Activated T-helper 17 cell treated with anti-CD3 and anti-CD28 coated beads, Interleukin-2, amount 50 U/mL, for 72 hours (primary cell): ENCODE measurements at places on chromosomes 2 and 18.
A peak's percentile ranks its signal among the peaks of the same experiment; 100 is the strongest.

GRCh38 chr2:42132191-42132965 lies 36.8 kb upstream of the EML4 start:
- ATAC-seq: peak; percentile 21

DNA sequence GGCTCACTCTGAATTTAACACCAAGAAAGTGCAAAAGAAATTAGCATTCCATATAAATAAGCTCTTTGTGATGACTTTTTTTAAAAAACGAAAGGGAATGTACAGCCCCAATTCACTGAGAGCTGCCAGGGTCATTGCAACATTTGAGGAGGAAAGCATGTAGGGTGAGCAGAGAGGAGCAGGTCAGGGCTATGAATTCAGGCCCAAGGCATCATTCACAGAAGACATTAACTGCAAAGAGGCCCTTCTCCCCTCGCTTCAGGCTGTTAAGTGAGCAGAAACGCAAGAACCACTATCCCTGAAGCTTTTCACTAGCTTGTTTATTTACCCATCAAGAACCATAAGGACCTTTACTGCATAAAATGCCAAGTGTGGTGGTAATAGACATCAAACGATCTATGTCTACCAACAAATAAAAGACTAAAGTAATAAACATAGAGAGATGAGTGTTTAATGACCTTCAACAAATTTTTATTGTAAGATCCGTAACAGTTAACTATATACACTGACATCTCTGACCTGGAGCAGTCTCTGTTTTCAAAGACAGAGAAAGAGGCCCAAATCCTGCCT lies 333.1 kb upstream of the HNRNPA3 start:
- ATAC-seq: no peak

- ATAC-seq: peak; percentile 79
These were observed 9.0 kb downstream of the SERTAD2 start for GRCh38 chr2:64644458-64645382.

- ATAC-seq: no peak
These were observed 18.3 kb upstream of the ITGA6 start for GRCh38 chr2:172409042-172409441.

DNA sequence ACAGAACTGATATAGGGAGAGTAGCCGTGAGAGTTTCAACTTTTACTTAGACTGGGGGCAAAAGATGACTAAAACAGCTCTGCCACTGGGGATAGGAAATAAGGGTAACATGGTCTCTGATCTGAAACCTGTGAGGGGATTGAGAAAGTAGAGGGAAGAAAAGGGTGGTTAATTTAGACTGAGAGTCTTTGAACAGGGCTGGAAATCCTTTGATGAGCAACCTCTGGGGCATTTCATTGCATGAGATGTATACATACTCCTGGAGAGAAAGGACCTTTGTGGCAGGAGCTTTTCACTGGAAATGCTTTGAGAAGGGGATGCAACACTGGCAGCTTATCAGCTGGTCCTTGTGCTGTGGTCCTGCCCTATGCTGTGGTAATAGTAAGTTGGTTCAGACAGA lies 9.4 kb downstream of the GALNT1 start:
- no peak for ATAC-seq

GRCh38 chr2:99834426-99834825 lies 308.0 kb downstream of the AFF3 start:
- ATAC-seq: no peak

- ATAC-seq: no peak
These were observed 34.0 kb downstream of the KANSL3 start for GRCh38 chr2:96604104-96604503.

GRCh38 chr2:234680688-234681619 lies 184.1 kb upstream of the ARL4C start:
- no peak for ATAC-seq

DNA sequence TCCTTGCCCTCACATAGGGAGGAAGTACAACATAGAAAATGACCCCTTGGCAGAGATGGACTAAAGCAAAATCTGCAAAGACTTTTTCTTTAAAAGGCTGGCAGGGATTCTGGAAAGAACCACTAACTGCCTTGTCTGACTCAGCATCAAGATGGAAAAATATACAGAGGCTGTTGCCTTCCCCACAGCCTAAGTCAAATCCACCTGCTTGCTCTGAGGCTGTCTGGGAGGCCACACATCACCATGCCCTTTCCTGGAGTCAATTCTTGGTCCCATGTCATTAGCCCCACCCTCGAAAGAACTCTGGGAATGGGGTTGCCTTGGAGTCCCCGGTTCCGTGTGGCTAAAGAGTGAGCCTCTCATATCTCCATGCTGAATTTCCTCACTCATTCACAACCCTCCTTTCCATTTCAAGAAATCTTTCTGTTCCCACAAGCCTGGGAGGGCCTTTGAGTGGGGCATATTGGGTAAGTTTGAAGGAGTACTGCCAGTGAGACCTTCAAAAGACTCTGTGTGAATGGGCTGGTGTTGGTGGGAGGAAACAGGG lies 39.4 kb downstream of the BMP10 start:
- peak; percentile 30 for ATAC-seq

DNA sequence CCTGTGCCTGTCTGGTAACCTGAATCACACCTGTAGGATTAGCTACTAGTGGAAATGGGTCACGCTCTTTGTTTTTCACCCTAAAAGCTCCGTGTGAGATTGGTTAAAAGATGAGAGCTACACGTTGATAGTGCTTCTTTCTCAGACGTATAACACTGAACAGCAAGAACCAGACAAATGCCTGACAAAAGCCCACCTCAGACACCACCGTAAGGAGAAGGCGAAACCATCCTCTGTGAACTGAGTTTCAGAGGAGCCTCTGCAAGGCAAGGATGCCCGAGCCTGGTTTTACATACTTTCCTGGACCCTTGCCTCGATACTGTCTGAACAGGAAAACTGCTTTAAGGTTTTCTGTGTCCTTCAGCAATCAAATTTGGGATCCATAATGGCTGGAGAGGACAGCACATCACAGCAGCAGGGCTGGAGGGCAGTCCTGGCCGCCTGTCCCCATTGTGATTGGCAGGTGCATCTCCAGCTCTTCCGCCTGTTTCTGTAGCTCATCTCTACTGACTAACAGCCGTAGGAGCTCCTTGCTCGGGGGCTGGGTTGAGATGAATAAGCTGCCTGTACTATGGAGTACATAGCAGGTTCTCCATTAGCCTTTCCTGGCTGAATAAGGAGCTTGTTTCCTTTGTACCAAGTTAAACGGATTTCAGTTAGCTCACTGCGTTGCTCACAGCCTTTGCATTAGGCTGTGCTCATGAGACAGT lies 155.5 kb downstream of the MYT1L start:
- ATAC-seq: no peak

- peak; percentile 3 for ATAC-seq
These were observed 60.5 kb upstream of the TEX51 start for GRCh38 chr2:126837966-126838715.

DNA sequence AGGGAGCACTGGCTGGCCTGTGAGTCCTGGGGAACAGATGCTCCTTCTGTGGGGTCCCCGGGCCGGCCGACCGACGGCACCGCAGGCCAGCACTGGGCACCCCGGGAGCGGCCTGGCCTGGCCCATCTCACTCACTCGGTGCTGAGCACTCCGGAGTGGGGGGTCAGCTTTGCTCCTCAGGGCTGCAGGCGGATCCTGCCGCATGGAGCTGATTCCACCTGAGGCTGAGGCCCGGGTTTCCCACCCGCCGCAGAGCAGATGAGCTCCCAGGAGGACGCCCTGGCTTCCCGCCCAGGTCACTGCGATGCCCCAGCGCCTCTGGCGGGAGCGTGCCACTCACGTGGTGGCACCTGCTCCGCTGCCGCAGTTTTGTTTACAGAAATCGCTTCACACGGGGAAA lies 418.6 kb downstream of the GALR1 start:
- ATAC-seq: no peak

DNA sequence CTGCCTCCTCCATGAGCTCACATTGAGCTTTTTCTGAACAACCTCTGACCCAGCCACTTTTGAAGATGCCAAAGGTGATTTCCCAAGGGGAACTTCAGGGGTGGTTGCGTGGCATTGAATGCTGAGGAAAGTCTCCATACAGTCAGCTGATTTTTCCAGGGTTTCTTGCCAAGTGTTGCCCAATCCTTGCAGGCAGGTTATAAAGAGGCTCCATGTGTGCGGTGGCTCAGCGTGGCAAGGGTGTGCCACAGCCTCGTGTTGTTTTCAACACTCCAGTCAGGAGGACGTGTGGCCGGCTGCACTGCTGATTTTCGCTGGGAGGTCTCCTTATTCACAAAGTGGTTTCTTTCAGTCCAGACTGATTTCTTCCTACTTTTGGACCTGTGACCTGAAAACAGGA lies 81.4 kb upstream of the GATA6 start:
- no peak for ATAC-seq

DNA sequence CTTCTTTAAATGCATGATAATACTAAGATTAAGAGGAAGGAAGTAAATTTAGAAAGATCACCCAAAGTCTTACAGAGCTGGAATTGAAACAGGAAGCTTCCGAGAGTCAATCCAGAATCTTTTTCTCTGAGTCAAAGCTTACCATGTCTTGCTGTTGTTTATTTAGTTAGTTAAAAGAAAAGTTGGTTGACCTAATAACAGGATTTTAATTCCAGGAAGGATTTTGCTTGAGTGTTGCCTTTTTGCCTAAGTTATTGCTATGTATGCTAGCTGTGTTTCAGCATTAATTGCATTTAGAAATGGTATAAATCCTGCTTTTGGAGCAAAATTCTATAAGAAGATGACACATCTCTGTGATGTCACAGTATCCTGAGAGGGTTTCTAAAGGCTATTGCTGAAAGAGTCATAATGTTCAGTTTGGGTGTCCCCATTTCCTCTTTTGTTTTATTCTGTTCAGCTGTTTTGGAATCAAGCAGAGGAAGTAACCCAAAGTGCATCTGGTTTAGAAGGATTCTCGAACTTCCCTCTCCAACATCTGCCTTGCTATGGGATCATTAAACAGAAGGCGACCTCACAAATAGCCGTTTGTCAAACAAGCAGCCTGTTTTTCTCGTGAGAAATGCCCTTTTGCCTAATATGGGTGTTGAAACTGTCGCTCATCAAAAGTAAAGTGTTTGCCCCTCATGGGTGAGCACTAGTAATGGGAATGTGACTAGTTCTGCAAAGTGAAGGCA lies 271.5 kb upstream of the MMADHC start:
- no peak for ATAC-seq

- ATAC-seq: no peak
These were observed 11.4 kb downstream of the CDK5R2 start for GRCh38 chr2:218970894-218971293.

GRCh38 chr2:224952936-224953657 lies 89.2 kb downstream of the DOCK10 start:
- ATAC-seq: peak; percentile 49
